ENCODE measurements at places on chromosomes 13 and 19.

GRCh38 chr19:18150776-18151624 is 2.0 kb upstream of the PIK3R2 start:
- no peak for DNase-seq

DNA sequence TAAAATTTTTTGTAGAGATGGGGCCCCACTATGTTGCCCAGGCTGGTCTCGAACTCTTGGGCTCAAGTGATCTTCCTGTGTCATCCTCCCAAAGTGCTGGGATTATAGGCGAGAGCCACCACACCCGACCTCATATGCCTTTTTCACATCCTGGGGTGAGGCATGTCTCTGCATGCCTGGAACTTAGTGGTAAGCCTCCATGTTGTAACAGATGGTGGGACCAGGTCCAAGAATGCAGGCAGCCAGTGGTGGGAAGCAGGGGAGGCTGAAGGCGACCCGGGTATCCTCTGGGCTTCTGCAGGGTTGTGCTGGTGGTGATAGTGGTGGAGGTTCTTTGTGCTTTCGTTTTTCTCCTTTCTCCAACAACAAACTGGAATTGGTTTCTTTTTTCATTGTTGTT is 30.1 kb upstream of the CCDC124 start:
- no peak for DNase-seq

GRCh38 chr19:13112555-13112954 is 4.0 kb downstream of the TRMT1 start:
- DNase-seq = no peak

GRCh38 chr13:32737679-32738078 is 151.4 kb downstream of the PDS5B start:
- DNase-seq = no peak

DNA sequence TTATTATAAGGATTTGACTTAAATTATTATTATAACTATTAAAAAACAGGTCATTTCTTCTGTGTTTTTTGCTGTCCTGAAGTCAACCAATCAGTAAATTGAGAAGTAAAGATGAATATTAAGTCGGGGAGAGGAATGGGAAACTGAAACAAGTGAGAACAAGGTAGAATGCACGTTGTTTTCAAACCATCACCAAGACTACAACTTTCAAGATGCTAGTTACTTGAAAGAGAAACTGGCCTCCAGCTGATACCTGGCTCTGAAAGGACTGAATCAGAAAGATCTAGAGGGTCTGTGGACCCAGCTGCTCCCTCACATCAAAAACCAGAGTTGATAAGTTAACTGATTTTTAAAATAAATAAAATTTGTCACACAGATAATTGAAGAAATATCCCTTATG is 1301.5 kb upstream of the ATXN8OS start:
- DNase-seq = no peak

DNA sequence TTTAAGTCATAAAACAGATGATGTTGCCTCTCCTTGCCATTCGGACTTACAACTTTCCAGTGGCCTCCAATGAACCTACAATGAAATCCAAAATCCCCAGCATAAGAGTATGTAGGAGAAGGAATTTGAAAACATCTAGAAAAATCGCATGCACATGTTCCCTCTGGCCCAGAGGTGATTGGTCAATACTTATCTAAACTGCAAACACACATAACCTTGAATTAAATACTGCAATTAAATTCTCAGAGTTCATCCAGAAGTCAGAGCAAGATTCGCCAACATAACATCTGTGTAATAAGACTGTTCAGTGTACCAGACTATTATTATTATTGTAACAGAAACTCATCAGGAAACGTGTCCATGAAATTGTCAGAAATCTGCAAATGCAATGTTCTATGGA is 82.2 kb upstream of the USP29 start:
- no peak for DNase-seq

- no peak for DNase-seq
These were observed 448.9 kb downstream of the DCT start for GRCh38 chr13:94030415-94031119.

- no peak for DNase-seq
These were observed 26.8 kb upstream of the SACS start for GRCh38 chr13:23460309-23460708.

GRCh38 chr19:472005-472858 is 11.4 kb upstream of the SHC2 start:
- DNase-seq = no peak

- no peak for DNase-seq
These were observed 8.4 kb downstream of the NAPA start for GRCh38 chr19:47506459-47506858.

DNA sequence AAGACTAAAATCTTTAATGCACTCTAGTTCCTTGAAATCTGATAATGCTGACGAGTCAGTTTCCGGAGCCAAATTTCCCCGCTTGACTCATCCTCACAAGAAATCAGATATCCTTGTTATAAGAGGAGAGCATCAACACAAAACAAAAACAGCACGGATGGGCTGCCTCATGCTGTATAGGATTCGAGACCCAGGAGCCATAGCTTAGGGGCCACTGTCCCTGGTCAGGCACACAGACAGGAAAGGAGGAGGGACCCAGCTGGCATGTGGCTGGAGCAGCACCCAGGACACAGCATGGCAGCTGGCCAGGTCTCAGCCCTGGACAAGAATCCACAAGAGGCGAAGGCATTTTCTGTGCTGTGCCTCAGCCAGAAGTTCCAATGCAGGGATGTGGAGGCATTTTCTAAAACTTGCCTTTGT is 110.2 kb upstream of the SPATA13 start:
- DNase-seq = no peak

- DNase-seq = no peak
These were observed 1.8 kb downstream of the LRG1 start for GRCh38 chr19:4537953-4538600.

DNA sequence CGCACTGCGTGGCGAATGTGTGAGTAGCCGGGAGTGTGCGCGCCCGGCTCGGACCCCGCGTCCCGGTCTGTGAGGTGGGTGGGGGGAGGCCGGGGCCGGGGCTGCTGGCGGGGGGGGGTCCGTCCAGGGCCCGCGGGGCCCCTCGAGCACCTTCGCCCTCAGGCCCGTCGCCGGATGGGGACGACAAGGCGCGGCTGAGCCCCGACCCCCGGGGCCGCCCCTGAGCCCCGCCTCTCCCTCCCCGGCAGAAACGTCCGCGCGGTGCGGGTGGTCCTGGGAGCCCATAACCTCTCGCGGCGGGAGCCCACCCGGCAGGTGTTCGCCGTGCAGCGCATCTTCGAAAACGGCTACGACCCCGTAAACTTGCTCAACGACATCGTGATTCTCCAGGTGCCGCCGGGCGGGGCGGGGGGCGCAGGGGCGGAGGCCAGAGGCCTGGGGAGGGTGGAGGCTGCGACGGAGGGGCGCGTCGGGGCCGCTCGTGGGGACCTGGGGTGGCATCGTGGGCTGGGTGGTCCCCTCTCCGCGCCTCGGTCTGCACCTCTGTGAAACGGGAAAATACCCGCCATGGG is 997 bp downstream of the ELANE start:
- no peak for DNase-seq

GRCh38 chr13:44231786-44232516 is 141.7 kb upstream of the SERP2 start:
- peak; percentile 62 for DNase-seq

- peak; percentile 52 for DNase-seq
These were observed 240.3 kb downstream of the LMO7 start for GRCh38 chr13:75876142-75877050.

DNA sequence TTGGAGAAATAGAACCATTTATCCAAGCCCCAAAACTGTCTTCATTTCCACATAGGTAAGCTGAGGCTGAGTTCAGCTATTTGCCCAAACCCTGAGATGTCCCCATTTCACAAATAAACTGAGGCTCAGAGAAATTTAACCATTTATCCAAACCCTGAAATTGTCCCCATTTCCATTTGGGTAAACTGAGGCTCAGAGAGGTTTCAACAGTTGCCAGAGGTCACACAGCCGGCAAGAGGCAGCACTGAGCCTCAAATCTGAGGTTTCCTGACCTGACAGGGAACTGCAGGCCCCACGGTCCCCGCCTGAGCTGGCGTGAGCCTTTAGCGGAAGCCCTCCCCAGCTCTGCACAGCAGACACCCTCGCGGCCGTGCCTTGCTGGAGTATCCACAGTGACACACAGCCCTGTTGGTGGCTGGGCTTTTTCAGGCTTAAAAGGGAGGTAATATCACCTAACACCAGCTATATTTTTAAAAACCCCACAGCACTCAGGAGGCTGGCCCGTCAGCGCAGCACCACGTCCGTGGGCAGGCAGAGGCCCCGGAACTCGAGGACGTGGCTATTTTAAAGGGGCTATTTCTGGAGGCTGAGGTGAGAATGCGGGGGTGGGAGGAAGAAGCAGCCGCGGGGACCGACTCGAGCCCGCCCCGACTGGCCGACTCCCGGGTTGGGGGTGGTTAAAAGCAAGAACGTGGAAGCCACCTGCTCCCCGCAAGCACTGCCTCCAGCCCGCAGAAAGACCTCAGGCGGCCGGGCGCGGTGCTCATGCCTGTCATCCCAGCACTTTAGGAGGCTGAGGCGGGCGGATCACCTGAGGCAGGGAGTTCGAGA is 18.5 kb downstream of the PTPRS start:
- DNase-seq = no peak

- no peak for DNase-seq
These were observed 284.1 kb upstream of the ZNF507 start for GRCh38 chr19:32061315-32061714.

DNA sequence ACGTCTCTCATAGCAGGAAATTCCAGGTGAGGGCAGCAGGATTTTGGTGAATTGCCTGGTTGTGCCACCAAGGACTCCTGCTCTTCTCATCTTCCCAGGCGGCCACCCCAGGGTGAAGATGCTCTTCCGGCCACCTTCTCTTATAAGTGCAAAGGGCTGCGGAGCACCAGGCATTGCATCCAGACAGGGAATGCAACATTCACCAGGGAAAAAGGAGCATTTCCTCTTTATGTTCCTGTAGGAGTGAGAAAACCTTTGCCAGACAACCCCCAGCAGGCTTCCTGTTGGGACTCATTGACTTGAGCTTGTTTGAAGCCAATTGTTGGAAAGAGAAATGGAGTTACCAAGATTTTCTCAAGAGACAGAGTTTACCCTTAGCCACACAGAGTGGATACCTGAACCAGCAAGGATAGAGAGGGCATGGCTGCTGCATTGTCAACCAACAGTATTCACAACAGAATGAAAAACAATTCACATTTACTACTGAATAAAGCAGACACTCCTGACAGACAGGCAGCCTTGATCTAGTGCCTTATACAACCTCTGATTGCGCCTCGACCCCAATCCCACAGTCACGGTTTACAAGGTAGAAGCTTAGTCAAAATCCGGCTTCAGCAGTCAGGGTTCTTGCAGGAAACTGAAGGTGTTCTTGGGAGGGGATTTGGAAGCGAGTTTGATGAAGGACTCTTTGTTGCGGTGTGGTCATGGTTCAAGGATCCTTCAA is 1.8 kb upstream of the ATP11A start:
- DNase-seq = no peak

- DNase-seq = no peak
These were observed 87.6 kb downstream of the MUC16 start for GRCh38 chr19:8922591-8922990.

GRCh38 chr13:38202740-38203139 is 146.9 kb upstream of the UFM1 start:
- no peak for DNase-seq

DNA sequence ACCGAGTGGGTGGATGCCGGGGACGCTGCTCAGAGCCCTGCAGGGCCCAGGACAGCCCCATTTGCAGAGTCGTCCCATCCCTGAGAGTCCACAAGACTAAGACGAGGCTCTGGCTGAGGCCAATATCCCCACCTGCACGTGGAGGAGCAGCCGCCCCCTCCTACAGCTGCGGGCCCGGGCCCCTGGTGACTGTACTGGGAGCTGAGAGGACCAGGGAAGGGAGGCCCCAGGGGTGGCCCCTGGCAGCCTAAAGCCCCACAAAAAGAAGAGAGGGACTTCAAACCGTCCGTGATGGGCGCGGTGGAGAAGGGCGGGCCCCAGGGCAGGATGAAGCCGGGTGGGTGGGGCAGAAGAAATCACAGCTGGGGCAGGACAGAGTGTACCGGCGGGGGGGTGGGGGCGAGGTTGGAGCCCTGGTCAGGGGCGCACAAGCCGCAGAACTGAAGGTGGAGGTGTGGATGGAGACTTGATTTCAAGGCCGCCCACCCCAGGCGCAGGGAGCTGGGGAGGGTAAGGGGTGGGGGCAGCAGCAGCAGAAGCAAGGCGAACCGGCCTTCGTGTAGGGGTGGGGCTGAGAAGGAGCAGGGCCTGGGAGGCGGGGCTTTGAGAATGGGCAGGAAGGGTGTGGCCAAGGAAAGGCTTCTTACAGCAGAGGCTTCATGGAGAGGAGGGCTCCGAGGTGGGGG is 12.9 kb downstream of the CFD start:
- DNase-seq = peak; percentile 80

DNA sequence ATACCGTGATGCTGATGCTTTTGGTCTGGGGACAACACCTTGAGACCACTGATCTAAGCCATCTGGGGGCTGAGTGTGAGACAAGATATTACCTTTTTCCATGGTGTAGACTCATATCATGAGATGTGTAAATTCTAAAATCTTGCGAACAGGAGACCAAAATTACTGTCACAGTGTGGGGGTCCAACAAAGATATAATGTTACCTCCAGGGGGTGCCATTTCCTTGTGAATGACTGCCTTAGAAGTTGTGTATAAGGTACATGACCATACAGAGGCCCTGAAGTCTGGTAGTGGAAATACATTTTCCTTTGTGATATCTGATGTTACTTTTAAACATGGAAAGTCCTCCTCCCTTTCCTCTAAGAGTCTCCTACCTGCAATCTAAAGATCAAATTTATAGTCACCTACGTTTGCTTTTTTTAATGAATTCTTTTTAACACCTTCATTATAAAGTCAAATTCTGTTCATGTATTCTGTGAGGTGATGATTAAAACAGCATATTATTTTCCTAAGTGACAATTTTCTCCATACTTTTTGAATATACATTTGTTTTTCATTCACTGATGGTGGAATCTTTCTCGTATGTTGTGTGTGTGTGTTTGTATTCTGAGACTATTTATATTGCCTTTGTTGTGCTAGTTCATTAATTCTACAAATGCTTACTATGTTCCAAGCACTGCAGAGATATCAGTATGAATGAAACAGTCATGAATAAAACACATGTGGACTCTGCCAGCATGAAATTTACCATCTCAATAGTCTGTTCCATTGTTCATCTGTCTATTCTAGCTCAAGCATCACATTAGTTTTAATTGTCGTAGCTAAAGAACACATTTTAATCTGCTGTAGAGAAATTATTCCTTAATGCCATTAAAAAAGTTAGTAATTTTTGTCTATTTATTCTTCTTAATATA is 113.7 kb downstream of the RFC3 start:
- peak; percentile 38 for DNase-seq

GRCh38 chr13:43665388-43665787 is 121.4 kb downstream of the ENOX1 start:
- DNase-seq = no peak

GRCh38 chr13:110533771-110534670 is 27.5 kb downstream of the RAB20 start:
- DNase-seq = no peak

GRCh38 chr13:112625698-112626097 is 37.7 kb upstream of the TUBGCP3 start:
- no peak for DNase-seq

DNA sequence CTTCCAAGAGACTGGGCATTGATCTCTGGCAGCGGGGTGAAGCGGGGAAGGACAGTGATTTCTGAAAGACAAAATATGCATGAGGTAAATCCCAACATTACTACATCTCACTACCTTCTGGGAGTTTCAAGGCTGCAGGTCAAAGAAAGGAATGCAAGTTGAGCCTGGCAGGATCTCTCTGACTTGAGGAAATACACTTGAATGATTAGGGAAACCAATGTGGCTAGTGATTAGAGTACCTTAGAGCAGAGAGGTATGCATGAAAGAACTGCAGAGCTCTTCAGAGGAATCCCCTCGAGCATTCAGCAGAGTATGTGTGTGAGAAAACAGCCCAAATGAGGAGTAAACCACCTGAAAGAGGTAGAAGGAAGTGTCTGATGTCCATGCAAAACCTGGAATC is 2874.1 kb upstream of the PCDH20 start:
- DNase-seq = no peak
